ENCODE measurements at places on chromosomes 4 and X. TPM values are rescaled to one million over a fixed set of nuclear protein-coding genes. Genes with fewer than 3 reads are reported as not detected.
A peak's percentile ranks its signal among the peaks of the same experiment; 100 is the strongest.

Gene MAGEC1
- total RNA-seq: not detected

Gene GRIPAP1
- 17.8 TPM for total RNA-seq

Gene BEND2
- total RNA-seq: not detected

Gene NIPAL1
- 14.5 TPM for total RNA-seq

- H3K36me3 ChIP-seq: no peaks in the 10 kb centered on the region
- DNase-seq: peak; percentile 83
- peak overlapping the region; percentile 56 for H3K4me3 ChIP-seq
- H3K27me3 ChIP-seq: no peaks in the 10 kb centered on the region
- peaks cover 25% of the 10 kb centered on the region for H3K4me1 ChIP-seq
Observed at GRCh38 chrX:47218920-47219815, 687 bp downstream of the CDK16 start.

- no peaks in the 10 kb centered on the region for H3K27me3 ChIP-seq
- H3K4me3 ChIP-seq: no peak overlapping the region
- H3K4me1 ChIP-seq: peaks cover 13% of the 10 kb centered on the region
- no peaks in the 10 kb centered on the region for H3K36me3 ChIP-seq
Observed at GRCh38 chr4:106796876-106797275, 239.2 kb downstream of the DKK2 start.

DNA sequence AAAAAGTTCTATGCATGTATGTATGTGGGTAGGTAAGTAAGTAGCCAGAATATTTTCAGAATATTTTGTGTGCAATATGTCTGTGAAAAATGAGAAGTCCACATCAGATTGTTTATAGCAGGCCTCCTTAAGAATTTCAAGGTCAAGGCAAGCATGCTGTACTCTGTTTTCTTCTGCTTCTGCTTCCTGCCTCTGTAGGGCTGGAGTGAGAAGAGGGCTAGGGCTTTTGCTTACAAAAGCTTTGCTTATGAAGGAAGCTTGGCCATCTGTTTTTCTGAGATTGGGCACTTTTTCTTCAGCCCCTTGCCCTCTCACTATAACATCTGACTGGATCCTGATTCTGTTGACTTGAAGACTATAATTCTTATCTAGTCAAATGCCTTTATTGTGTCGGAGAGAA lies 150.4 kb downstream of the EMCN start:
- no peaks in the 10 kb centered on the region for H3K4me1 ChIP-seq
- no peaks in the 10 kb centered on the region for H3K36me3 ChIP-seq
- H3K27me3 ChIP-seq: no peaks in the 10 kb centered on the region
- H3K4me3 ChIP-seq: no peak overlapping the region
- no peak for DNase-seq

GRCh38 chrX:50920132-50920531 lies 9.6 kb downstream of the BMP15 start:
- H3K4me1 ChIP-seq: no peaks in the 10 kb centered on the region
- peak; percentile 8 for DNase-seq
- no peaks in the 10 kb centered on the region for H3K36me3 ChIP-seq
- H3K27ac ChIP-seq: no peak overlapping the region
- no peak overlapping the region for H3K4me3 ChIP-seq
- H3K27me3 ChIP-seq: no peaks in the 10 kb centered on the region

- no peak for DNase-seq
- H3K27ac ChIP-seq: no peak overlapping the region
- H3K36me3 ChIP-seq: no peaks in the 10 kb centered on the region
- H3K4me3 ChIP-seq: no peak overlapping the region
Observed at GRCh38 chr4:8699479-8700145, 107.0 kb downstream of the CPZ start.

GRCh38 chr4:160129439-160129838 lies 1026.6 kb downstream of the RAPGEF2 start:
- no peaks in the 10 kb centered on the region for H3K36me3 ChIP-seq
- H3K27me3 ChIP-seq: no peaks in the 10 kb centered on the region
- DNase-seq: peak; percentile 31

Gene CPLX1
- 0.30 TPM for total RNA-seq

Gene PRSS48
- total RNA-seq: not detected

DNA sequence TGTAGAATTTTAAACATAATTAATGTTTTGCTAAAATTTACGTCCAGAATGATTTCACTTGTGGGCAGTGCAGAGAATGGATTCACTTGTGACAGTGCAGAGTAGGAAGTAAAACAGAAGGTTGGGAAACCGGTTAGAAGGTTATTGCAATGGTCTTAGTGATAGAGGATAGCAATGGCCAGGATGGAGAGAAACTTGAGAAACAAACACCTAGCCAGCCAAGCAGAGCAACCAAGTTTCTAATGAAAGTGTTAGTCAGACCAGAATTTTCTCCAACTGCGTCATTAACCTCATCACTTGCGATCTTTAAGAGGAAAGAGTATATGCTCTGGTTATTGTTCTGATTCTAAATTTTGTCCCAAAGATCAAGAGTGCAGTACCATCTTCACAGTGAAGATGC lies 50.0 kb upstream of the TBC1D9 start:
- H3K4me1 ChIP-seq: no peaks in the 10 kb centered on the region
- no peaks in the 10 kb centered on the region for H3K36me3 ChIP-seq
- H3K27ac ChIP-seq: no peak overlapping the region
- no peak for DNase-seq
- no peaks in the 10 kb centered on the region for H3K27me3 ChIP-seq

Gene ZNF141
- total RNA-seq: 12.8 TPM

DNA sequence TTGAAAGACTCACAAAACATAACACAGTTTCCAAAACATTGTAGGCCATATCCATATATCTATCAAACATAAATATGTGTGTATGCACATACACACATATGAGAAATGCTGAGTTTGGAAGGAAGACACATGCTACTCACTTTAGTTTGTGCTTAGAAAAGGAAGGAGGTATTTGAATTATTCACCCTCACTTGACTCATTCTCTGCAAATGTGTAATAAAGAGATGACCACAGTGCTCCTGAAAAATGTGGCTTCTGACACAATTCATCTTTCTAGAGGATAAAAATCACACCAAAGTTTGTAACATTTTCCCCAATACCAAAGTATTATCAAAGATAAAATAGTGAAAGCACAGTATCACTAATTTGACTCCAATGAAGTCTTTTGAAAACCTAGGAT lies 950.1 kb downstream of the FAT4 start:
- no peak for DNase-seq
- H3K27me3 ChIP-seq: no peaks in the 10 kb centered on the region
- no peaks in the 10 kb centered on the region for H3K36me3 ChIP-seq
- H3K4me1 ChIP-seq: no peaks in the 10 kb centered on the region
- no peak overlapping the region for H3K27ac ChIP-seq

Gene PTTG2
- total RNA-seq: not detected

- H3K4me1 ChIP-seq: no peaks in the 10 kb centered on the region
- DNase-seq: no peak
- no peaks in the 10 kb centered on the region for H3K27me3 ChIP-seq
- no peak overlapping the region for H3K27ac ChIP-seq
Observed at GRCh38 chr4:106473515-106473914, 104.9 kb upstream of the GIMD1 start.

DNA sequence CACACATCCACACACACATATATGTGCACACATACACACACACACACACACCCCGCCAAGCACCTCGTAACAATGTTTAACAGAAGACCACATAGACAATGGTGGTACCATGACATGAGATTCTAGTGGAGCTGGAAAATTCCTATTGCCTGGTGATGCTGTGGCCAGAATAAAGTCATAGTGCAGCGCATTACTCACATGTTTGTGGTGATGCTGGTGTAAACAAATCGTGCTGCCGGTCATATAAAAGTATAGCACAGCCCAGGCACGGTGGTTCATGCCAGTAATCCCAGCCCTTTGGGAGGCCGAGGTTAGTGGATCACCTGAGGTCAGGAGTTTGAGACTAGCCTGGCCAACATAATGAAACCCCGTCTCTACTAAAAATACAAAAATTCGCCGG lies 275.2 kb downstream of the TRIML1 start:
- no peaks in the 10 kb centered on the region for H3K4me1 ChIP-seq
- H3K4me3 ChIP-seq: no peak overlapping the region
- no peaks in the 10 kb centered on the region for H3K36me3 ChIP-seq
- no peak overlapping the region for H3K27ac ChIP-seq
- DNase-seq: no peak

- peak; percentile 23 for DNase-seq
- H3K27ac ChIP-seq: no peak overlapping the region
- H3K4me3 ChIP-seq: no peak overlapping the region
- no peaks in the 10 kb centered on the region for H3K4me1 ChIP-seq
- H3K27me3 ChIP-seq: no peaks in the 10 kb centered on the region
Observed at GRCh38 chr4:168183717-168184571, 91.6 kb downstream of the ANXA10 start.

GRCh38 chr4:24644983-24645764 lies 60.8 kb upstream of the DHX15 start:
- H3K4me1 ChIP-seq: peaks cover 6% of the 10 kb centered on the region
- H3K27ac ChIP-seq: no peak overlapping the region
- no peaks in the 10 kb centered on the region for H3K27me3 ChIP-seq
- no peak overlapping the region for H3K4me3 ChIP-seq
- no peak for DNase-seq
- H3K36me3 ChIP-seq: no peaks in the 10 kb centered on the region

- H3K27me3 ChIP-seq: no peaks in the 10 kb centered on the region
- no peaks in the 10 kb centered on the region for H3K4me1 ChIP-seq
- DNase-seq: no peak
- no peak overlapping the region for H3K4me3 ChIP-seq
- no peak overlapping the region for H3K27ac ChIP-seq
Observed at GRCh38 chr4:186200516-186200915, 9.1 kb downstream of the CYP4V2 start.

GRCh38 chr4:42641161-42641560 lies 15.7 kb downstream of the ATP8A1 start:
- peak overlapping the region; percentile 94 for H3K27ac ChIP-seq
- no peaks in the 10 kb centered on the region for H3K36me3 ChIP-seq
- no peaks in the 10 kb centered on the region for H3K27me3 ChIP-seq
- H3K4me1 ChIP-seq: peaks cover 21% of the 10 kb centered on the region

DNA sequence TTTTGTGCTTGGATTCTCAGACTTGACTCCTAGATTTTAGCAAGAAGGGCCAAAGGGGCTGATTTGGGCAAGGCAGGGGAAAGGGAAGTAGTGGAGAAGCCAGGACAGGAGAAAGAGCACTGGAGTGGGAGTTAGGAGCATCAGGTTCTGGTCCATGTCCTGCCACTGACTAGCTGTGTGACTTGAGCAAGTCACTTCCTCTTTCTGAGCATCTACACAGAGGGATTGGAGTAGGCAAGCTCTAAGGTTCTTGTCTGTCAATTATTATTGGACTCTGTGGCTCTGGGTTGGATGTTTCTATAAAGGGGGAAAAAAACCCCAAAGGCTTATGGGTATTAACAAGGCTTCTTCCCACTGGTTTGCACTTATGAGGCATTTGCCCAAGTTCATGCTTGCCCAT lies 24.4 kb downstream of the PLAC1 start:
- H3K27me3 ChIP-seq: no peaks in the 10 kb centered on the region
- DNase-seq: no peak
- H3K36me3 ChIP-seq: no peaks in the 10 kb centered on the region
- H3K4me1 ChIP-seq: peaks cover 4% of the 10 kb centered on the region
- H3K4me3 ChIP-seq: no peak overlapping the region

DNA sequence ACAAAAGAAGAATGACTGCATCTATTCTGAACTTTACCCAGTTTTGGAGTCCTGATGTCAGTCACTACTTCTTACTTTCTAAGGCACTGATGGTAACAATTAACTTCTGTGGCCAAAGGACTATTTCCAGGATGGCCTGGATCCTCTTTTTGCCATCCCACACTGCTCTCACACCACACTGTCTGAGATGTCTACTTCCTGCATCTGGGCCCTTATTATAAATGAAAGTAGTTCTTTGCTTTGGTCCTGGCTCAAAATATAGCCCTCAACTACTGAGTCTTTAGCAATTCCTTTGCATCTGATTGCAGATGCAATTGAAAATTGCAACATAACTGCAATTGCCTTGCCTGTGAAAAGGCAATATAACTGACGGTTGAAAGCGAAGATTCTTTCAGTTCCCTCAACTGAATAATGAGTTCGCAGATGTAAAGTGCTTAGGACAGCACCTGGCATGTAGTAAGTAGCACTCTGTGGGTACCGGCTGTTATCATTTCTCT lies 44.2 kb downstream of the COQ2 start:
- no peak for DNase-seq
- H3K4me1 ChIP-seq: no peaks in the 10 kb centered on the region
- no peaks in the 10 kb centered on the region for H3K36me3 ChIP-seq
- H3K4me3 ChIP-seq: no peak overlapping the region
- H3K27ac ChIP-seq: no peak overlapping the region
- no peaks in the 10 kb centered on the region for H3K27me3 ChIP-seq

Gene TECRL
- total RNA-seq: 0.10 TPM

GRCh38 chr4:74267998-74268606 lies 40.2 kb upstream of the EPGN start:
- H3K4me3 ChIP-seq: no peak overlapping the region
- H3K36me3 ChIP-seq: no peaks in the 10 kb centered on the region
- H3K27me3 ChIP-seq: no peaks in the 10 kb centered on the region
- no peaks in the 10 kb centered on the region for H3K4me1 ChIP-seq

- no peaks in the 10 kb centered on the region for H3K36me3 ChIP-seq
- no peak overlapping the region for H3K27ac ChIP-seq
- H3K27me3 ChIP-seq: no peaks in the 10 kb centered on the region
- H3K4me3 ChIP-seq: peak overlapping the region; percentile 92
- peaks cover 13% of the 10 kb centered on the region for H3K4me1 ChIP-seq
Observed at GRCh38 chr4:3530663-3531254, 1.5 kb downstream of the LRPAP1 start.

DNA sequence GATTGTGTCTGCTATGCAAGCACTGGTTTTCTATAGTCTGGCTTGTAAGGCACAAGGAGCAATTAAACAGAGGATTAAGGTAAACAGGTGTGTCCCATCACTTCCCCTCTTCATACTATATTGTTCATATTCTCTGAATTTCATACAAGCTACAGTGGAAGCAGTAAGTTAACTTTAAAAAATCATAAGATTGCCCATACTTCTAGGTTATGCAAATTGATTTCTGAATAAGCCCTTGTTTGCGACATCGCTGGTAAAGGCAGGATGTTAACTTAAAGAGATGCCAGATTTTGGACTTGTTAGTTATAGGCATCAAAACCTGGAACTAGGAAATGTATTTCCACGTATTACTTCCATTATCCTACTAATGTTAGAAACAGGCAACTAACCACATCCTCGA lies 1.0 kb upstream of the TMEM131L start:
- no peak for DNase-seq
- H3K4me3 ChIP-seq: no peak overlapping the region
- H3K36me3 ChIP-seq: no peaks in the 10 kb centered on the region

Gene CXCL10
- 2.8 TPM for total RNA-seq
